ENCODE measurements at places on chromosomes 5 and 9.

DNA sequence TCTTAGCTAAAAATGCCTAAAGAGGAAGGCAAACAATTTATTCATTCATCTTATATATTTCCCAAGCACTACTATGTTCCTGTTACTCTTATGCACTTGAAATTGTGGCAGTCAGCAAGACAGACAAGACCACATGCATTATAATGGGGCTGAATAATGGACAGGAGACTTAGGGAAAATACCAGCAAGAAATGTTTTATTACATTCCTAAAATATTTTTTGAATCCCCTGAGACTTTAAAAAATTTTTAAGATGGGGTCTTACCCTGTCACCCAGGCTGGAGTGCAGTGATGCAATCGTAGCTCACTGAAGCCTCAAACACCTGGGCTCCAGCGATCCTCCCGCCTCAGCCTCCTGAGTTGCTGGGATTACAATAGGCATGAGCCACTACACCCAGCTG is 13.2 kb downstream of the ZCCHC9 start:
- DNase-seq, result no peak

GRCh38 chr5:56638061-56638621 is 177.2 kb upstream of the MAP3K1 start:
- DNase-seq, result no peak

GRCh38 chr9:111356481-111357244 is 26.6 kb upstream of the OR2K2 start:
- DNase-seq, result no peak

- no peak for DNase-seq
These were observed 499.1 kb downstream of the CDK5RAP2 start for GRCh38 chr9:120080849-120081248.

- no peak for DNase-seq
These were observed 26.4 kb downstream of the PTPRD start for GRCh38 chr9:10586407-10586806.

- DNase-seq, result no peak
These were observed 13.7 kb upstream of the STOM start for GRCh38 chr9:121383715-121384114.

GRCh38 chr5:134527156-134527960 is 1.9 kb downstream of the JADE2 start:
- peak; percentile 84 for DNase-seq

GRCh38 chr9:108016446-108016845 is 526.9 kb upstream of the KLF4 start:
- no peak for DNase-seq

All from D721Med (cell line).